Peyer's patch (tissue), 4 donors: ENCODE measurements at places on chromosomes 7 and 10.

- DNase-seq: no peak
These were observed 14.8 kb downstream of the PDAP1 start for GRCh38 chr7:99393355-99394187.

DNA sequence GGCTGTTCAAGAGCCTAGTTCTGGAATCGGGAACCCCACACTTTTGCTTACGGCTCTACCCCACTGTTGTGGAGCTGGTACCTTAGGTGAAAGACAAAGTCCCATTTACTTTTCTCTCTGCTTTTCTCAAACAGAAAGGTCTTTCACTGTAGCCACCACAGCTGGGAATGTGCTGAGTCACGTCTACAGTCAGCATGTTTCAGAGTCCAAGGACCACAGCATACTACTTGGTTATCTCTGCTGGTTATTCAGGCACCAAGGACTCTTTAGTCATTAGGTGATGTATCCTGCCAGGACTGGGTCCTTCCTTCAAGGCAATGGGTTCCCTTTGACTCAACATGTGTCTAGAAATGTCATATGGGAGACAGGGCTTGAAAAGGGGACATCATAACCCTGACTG is 266.8 kb upstream of the STEAP1 start:
- DNase-seq: no peak

- DNase-seq: no peak
These were observed 91.5 kb downstream of the FOXL3 start for GRCh38 chr7:381211-382042.

- no peak for DNase-seq
These were observed 71.4 kb downstream of the FGFR2 start for GRCh38 chr10:121526801-121527221.

DNA sequence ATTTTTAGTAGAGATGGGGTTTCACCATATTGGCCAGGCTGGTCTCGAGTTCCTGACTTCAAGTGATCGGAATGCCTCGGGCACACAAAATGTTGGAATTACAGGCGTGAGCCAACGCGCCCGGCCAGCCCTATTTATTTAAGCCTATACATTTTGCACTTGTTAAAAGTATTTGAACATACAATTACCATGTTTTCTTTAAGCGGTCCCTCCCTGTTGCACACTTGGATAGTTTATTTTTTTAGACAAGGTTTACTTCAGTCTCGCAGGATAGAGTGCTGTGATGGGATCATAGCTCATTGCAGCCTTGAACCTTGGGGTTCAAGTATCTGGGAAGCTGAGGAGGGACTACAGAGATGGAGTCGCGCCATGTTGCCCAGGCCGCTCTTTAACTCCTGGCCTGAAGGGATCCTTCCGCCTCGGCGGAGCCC is 35.7 kb upstream of the SRRM3 start:
- DNase-seq: peak; percentile 45

DNA sequence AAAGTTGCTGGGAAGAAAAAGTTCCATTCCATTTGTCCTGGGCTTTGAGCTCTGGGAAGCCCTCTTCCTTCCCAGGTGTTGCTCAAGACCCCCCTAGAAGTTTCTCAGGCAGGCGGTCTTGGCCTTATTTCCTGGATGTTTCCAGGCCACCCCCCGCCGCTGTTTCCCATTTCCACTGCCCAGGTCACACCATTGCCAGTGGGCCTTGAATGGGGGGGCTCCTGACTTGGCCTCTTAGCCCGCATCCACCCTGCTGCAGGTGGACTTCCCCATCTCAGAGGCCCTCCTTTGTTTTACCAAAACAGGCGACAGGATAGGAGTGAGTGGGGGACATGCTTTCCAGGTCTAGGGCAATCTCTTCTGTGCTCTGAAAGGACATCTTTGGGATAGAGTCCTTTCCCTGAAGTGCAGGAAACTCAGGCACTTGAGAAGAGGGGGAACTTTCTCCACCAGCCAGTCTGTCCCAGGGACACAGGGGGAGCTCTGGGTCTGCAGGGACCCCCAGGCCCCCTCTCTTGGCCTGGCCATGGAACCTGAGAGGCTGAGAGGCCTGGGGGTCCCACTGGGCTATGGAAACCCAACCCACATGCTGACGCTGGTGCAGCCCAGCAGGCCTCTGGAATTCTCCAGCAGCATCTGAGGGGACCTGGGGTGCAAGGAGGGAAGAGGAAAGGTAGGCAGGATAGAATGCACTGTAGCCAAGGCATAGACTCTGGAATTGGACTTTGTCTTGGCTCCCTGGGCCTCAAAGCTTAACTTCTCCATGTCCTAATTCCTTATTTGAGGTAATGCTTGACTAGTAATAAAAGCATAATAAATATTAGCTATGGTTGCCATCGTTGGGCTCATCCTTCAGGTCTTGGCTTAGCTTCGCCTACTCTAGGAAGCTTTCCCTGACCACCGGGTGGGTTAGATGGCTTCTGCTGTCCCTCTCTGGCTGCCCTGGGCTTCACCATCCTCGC is 17.6 kb downstream of the NEURL1 start:
- no peak for DNase-seq

DNA sequence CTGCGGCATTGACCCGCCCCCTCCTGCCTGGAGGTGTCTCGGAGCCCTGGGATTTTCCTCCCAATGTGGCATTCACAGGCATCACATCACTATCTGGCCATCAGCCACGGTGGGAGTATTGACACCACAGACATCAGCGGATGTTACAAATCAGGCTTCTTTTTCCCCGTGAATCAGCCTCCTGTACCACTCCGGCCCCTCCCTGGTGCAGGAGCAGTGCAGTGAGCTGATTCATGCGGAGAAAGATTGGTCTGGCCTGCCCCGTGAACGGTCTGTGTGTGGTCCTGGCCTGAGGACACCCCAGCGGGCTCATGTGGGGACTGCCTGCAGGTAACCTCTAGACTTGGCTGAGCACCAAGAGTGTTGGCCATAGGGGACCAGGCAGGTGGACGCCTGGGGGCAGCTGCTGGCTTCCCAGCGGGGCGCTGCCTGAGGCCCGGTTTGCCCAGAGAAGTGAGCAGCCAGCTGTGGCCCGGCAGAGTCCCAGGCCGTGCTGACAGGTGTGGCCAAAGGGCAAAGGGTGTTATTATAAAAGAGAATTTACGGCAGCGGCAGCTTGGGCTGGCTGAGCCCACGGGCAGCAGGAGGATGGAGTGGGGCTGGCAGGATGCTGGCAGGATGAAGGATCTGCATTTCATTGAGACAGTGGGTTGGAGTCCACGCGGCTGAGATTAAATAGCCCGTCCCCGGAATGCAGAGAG is 32.1 kb upstream of the GNA12 start:
- no peak for DNase-seq

DNA sequence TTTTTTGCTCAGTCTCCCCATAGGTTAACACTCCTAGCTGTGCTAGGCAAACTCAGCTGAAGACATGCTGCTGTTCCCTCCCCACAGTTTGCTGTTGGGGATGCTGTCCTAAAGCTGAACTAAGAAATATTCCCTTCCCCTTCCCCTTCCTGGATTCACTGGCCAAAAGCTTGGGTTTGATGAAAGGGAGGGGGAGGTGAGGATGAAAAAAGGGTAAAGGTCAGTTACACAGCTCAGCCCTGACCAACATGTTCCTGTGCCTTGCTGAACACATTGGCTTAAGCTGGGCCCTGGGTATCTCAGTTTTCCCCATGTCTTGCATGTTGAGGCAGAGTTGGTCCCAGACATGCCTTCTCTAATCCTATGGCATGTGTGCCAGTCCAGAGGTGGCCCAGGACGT is 15.3 kb downstream of the CCM2 start:
- DNase-seq: no peak

- no peak for DNase-seq
These were observed 113.4 kb downstream of the PLPP4 start for GRCh38 chr10:120570418-120570817.

DNA sequence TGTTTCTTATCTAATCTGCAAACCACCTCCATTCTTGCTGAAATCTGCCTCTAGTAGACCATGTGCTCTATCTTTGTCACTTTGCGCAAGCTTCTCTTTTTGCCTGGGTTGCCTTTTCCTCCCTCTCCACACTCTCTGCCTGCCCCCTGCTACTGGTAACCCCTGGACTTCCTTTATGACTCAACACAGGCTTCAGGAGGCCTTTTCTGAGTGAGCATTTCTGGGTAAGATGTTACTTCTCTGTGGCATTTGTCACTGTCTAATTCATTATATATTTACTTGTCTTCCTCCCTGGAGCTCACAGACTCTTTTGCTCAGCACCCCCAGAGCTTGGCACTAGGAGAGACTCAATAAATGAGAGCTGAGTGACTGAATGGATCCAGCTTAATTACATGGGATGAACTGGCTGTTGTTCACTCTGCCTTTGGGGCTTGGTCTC is 8.4 kb downstream of the GOLGA7B start:
- DNase-seq: no peak

DNA sequence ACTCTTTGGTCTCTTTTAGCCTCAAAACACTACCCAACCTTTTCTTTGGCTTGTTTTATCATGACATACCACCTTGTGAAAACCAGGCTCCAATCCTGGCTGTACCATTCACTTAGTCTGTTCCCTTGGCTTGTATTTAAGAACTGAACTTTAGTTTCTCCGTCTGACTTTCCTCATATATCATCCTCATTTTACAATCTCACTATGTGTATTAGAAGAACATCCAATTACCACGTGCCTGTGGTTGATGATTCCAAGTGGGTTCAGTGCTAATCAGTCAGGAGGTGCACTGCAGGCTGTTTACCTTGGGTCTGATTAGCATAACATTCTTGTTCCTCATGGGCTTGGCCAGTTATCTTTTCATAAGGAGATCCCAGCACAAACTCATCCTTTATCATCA is 144.8 kb upstream of the KLF14 start:
- no peak for DNase-seq

DNA sequence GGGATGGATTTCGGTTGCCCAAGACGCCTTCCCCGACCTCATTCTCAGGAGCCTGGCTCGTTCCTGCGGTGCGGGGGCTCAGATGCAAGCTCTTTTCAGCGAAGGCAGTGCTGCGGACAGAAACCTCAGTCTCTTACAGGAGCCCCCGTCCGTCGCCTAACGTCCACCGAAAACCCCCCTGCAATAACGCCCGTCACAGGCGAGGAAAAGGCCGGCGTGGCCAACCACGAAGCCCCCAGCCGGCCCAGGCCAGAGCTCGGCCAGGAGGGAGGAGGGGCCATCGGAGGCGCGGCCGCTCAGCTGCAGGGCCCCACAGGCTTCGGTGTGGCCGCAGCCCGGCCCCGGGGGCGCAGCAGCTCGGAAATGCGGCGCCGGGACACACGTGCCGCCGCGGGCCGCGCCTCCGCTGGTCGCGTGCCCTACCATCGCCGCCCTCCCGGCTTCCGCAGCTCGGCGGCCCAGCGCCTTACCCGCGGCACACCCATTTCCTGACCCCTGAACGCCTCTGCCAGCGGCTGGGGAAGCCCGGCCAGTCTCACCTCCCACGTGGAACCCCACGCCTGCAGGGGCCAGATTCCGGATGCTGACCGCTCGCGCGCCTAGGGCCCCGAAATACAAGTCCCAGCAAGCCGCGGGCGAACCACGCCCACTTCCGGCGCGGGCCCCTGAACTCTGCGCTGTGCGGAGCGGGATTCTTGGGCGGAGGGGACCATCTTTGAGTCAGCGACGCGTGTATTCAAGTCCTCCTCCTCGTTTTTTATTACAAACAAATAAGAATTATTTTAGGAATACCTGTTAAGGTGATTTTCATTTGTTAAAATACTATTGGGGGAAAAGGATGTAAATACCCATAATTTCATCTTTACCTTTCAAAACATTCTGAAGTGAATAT is at the start of gene ZNF239:
Gene ZNF239, minus strand, starts transcription at position 616 of the 892 bp plus-strand sequence. CDS start 16,537 bp downstream, outside the sequence.
- peak; percentile 87 for DNase-seq
